ENCODE measurements at places on chromosomes 2 and 18.

DNA sequence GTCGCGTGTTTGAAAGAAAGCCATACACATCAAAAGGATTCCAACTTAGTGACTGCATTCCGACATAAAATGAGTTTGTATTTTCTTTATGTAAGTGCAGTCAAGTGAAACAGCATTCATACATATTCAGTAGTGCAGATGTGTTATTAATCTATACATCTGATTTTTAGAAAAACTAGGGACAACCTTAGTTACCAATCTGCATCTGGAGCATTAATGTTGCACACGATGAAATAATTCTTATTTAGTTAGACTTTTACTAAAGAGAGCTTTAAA, 1.9 kb downstream of the GORASP2 start:
- DNase-seq, result no peak

DNA sequence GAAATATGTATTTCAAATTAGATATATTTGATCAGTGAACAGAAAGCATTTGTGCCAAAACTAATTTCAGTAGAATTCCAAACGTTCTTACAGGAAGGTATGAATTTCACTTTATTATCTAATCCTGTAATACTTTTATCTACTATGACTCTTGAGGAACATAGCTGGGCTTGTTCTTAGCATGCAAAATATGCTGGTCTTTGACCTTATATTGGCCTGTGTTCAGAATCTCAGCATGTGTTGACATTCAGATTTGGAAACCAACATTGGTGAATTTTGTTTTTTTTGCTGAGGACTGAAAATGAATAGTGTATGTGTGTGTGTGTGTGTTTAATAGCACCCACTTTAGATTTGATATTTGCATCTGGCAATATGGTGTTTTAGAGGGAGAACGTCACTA, 112.2 kb downstream of the MEIS1 start:
- no peak for DNase-seq

GRCh38 chr2:67752969-67753368, 309.8 kb downstream of the C1D start:
- peak; percentile 68 for DNase-seq

- no peak for DNase-seq
Measured at GRCh38 chr2:215377283-215377682, 58.6 kb downstream of the FN1 start.

DNA sequence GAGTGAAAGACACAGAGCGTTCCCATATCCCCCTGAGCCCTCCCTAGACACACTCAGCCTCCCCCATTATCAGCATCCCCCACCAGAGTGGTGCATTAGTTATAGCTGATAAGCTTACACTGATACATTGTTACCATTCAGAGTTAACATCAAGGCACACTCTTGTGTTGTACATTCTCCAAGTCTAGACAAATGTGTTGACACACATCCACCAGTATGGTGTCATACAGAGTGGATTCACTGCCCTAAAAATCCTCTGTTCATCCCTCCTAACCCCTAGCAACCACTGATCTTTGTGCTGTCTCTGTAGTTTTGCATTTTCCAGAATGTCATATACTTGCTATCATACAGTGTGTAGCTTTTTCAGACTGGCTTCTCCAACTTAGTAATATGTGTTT, 78.0 kb upstream of the RPL31 start:
- DNase-seq, result no peak

DNA sequence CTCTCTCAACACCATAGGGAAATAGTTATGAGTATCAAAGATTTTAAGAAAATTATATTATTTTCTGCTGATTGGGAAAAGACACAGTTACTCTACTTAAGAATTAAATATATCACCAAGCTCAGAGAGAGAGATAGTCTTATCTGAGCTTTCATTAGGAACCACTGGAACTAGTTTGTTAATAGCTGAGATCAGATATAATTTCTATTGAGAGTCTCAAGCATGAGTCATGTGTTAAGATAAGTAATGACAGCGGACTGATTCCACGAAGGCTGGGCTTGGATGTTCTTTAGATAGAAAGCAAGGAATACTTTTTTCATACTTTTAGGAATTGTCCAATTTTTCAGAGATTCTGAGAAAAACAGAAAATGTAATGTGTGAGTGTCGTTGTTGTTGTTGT, 44.4 kb upstream of the RBM44 start:
- no peak for DNase-seq

GRCh38 chr2:33984131-33984530, 385.0 kb upstream of the FAM98A start:
- no peak for DNase-seq

DNA sequence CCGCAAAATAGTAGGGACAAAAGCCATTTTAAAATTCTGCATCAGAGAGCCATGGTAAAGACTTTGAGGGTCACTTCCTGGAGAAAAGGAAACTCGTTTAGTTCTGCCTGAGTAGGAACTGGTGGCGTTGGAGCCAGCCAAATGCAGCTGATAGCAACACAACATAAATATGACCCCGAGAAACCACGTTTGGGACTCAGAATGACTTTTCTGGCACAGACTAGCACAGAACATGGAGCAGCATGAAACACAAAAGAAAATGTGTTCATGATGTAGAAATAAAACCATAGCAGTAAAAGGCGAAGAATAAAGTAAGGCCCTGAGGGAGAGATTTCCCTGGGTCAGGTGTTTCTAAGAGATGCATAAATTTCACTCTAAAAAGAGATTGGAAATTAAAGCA, 149.2 kb upstream of the KLHL29 start:
- no peak for DNase-seq

- DNase-seq, result no peak
Measured at GRCh38 chr18:8503248-8503647, 106.0 kb upstream of the RAB12 start.

DNA sequence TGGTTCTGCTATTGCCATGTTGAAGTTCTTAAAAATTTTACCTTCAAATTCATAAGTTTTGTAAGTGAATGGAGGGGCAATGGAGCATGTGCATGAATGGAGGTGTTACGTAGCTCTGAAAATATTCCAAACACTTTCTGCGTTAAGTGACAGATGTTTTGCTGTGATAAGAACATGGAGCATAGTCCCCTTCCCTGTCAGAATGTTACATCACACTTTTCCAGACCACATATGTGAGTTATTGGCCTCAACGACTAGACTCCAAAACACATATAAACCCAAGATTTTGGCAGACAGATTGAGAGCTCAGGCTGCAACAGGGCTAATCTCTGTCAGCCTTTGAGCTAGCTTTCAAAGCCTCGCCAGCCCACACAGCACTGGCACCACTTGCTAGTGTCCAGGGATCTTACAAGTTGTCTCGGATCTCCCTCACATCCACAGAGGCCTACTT, 27.2 kb upstream of the MFSD6 start:
- DNase-seq, result no peak
